Naive thymus-derived CD8-positive, alpha-beta T cell (primary cell): ENCODE measurements at places on chromosomes 11 and 22.

- DNase-seq: no peak
Measured at GRCh38 chr11:108019870-108020540, 11.3 kb downstream of the CUL5 start.

- DNase-seq: no peak
Measured at GRCh38 chr11:96008161-96008720, 84.3 kb upstream of the MTMR2 start.

DNA sequence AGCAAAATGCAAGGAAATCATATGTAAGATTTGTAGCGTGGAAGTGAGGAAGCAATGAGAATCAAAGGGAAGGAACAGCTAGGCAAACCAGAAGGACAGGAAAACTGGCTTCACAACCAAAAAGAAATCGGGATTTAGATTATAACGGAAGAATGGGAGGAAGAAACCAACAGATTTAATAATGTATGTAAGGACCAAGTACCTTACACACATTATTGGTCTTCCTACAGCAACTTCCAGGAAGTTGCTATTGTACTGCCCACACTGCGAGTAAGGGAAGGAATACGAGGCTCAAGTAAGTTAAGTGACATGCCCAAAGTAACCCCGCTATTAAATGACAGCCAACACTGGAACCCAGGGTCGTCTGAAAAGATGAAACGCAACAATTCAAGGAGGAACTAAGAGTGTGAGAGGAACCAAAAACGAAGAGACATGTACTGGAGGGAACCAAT is 473 bp downstream of the TXN2 start:
- DNase-seq: no peak

GRCh38 chr11:95680169-95680929 is 109.2 kb downstream of the FAM76B start:
- no peak for DNase-seq

DNA sequence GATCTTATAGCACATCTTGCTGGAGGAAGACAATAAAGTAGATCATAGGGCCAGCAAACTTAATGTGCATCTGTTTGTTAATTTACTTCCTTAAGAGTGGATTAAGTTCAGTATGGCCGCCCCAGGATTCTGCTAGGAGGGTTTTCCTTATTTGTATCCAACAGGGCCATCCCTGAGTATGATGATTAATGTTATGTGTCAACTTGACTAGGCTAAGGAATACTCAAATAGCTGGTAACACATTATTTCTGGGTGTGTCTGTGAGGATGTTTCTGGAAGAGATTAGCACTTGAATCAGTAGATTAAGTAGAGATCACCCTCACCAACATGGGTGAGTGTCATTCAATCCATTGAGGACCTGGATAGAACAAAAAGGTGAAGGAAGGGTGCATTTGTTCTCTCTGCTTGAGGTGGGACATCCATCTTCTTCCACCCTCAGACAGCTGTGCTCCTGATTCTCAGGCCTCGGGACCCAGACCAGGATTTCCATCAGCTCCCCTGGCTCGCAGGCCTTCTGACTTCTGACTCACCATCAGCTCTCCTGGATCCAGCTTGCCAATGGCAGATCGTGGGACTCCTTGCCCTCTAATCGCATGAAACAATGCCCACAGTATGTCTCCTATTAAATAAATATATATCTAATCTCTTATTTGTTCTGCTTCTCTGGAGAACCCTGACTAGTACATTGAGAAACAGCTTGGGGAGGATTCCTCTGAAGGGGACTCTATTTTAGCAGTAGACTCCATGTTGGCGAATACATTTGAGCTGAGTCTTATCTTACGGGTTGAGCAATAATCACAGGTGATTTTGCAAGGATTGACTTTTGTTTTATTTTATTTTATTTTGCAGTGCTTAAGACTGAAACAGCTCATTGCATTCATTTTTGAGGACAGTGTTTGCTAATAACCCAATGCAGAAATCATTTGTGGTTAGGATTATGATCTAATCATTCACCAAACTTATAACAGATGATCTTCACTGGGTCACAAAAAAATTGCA is 9.0 kb upstream of the ZBTB44 start:
- DNase-seq: no peak

DNA sequence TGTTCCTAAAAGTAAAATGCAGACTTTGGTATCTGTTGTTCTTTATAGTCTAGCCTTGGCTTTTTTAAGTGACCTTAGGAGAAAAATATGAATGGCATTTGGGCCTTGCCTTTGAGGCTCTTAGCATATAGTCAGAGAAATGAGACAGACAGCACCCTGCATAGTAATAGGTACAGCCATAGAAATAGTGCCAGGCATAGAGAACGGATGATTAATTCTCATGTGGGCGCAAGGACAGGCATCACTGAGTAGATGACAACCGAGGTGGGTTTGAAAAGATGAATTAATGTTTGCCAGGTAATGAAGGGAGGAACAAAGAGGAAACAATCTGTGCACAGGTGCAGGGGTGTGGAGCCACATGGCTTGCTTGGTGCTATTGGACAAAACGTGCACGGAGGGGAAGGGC is 90.5 kb downstream of the BMAL1 start:
- DNase-seq: no peak

GRCh38 chr11:134589129-134589528 is 177.1 kb upstream of the B3GAT1 start:
- DNase-seq: no peak

- no peak for DNase-seq
Measured at GRCh38 chr22:36999463-36999862, 19.8 kb downstream of the TST start.

GRCh38 chr11:120017582-120018150 is 120.2 kb downstream of the TRIM29 start:
- no peak for DNase-seq

DNA sequence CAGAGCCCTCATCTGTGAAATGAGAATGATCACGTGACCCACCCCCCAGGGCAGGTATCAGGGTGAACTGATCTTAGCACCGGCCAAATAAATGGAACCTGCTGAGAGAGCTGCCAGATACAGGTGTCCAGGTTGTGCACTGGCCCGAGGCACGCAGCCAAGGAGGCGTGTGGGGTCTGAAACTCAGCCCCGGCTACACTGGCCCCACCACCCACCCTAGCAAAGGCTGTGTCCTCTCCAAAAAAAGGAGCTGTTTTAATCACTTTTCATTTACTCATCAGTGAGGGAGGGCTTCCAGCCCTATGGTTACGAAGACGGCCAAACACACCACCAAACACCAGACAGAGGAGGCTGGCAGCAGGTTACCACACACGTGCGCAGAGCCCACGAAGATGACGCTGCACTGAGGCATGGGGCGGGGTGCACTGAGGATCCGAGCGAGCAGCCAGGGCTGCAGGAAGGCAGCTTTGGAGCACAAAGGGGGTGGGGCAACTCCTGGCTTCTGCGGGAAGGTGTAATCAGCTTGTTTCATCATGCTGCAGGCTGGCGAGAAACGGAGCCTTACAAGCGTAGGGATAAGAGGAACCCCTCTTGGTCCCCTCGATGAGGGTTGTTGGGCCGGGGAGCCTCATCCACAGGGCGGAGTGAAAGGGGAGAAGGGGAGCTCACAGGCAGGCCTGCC is 19.5 kb upstream of the SLC22A12 start:
- DNase-seq: no peak

- no peak for DNase-seq
Measured at GRCh38 chr11:36333468-36333867, 37.4 kb downstream of the PRR5L start.

GRCh38 chr22:26417406-26417805 is 11.7 kb upstream of the ASPHD2 start:
- DNase-seq: no peak

DNA sequence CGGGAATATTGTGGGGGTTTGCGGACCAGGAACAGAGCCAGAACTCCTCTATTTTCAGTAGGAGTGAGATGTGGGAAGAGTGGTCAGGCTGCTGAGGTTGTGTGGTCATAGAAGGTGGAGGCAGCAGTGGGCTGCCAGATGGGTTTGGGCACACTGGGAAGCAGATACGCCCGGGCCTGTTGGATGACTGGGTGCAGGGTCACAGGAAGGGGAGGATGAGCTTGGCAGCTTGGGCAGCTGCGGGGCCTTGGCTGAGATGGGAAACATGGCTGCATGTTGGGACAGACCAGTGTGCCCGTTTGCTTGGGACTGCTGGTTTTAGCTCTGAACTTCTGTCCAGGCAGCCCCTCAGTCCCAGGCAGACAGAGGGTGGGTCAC is 11.4 kb downstream of the SHANK3 start:
- no peak for DNase-seq
